ENCODE measurements at places on chromosomes 7 and 10.

- no peak for DNase-seq
Observed at GRCh38 chr10:35324196-35324595, 12.1 kb upstream of the CCNY start.

DNA sequence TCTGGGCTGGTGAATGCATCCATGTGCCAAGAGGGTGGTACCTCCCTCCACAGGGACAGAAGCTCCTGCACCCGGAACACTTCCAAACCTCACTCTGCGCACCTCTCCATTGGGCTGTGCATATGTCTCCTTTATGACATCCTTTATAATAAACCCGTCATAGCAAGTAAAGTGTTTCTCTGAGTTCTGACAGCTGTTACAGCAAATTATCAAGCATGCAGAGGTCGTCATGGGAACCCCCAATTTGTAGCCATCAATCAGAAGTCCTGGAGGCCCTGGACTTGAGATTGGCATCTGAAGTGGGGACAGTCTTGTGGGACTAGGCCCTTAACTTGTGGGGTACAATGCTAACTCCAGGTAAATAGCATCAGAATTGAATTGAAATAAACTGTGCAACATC, 29.4 kb upstream of the PARD3 start:
- DNase-seq: no peak

GRCh38 chr10:98956576-98957260, 278.9 kb downstream of the HPSE2 start:
- DNase-seq: no peak

DNA sequence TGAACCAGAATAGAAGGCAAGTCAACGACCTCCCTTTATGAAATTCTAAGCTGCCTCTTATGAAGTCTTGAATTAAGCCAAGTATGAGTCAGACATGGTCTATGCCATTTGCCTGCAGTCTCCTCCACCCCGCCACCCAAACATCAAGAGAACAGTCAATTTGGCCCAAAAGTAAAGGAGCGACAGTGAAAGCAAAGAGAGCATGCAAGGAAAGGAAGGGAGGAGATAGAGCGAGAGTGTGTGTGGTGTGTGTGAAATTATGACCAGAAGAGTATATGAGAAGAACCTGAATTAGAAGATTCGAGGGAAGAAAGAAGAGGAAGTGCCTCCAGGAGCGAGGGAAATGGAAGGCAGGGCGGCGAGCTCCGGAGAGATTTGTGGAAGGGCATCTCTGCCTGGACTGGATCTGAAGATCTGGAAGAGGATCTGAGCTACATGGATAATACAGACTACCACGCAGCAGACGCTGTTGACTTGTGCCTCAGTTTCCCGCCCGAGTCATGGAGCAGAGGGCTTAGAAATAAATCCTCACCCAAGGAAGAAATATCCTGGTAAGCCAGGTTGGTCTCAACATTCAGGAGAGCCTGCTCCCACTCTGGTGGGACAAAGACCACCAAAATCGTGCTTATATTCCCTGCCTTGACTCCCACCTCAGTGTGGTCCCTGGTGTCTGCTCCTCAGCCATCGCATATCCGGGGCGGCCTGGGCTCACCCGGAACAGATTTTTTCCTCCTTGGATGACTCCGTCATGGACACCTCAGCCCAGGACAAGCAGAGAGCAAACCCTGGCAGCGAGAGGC, 459 bp downstream of the ZDHHC6 start:
- DNase-seq: no peak

- no peak for DNase-seq
Observed at GRCh38 chr10:22606164-22606614, 108.2 kb downstream of the PIP4K2A start.

DNA sequence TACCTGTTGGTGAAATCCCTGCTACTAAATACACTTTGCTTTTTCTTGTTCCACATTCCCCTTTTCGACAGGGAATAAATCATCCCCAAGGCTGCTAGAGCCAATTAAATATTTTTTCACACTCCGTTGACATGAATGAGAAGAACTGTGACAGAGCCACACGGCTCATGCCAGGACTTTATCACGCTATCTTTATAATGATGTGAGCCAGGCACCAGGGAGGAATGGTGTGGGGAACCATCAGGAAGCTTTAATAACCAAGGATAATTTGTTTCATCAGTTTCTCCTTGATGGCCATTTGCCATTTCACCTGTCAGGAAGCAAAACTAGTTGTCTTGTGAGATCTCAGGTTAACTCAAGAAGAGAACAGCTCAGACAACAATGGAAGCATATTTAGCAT, 193.0 kb upstream of the C7orf33 start:
- DNase-seq: no peak

GRCh38 chr7:53035499-53036412, at the start of gene POM121L12:
POM121L12 (plus strand) TSS chr7:53035633; CDS start chr7:53035672, 39 bp downstream.
- no peak for DNase-seq

DNA sequence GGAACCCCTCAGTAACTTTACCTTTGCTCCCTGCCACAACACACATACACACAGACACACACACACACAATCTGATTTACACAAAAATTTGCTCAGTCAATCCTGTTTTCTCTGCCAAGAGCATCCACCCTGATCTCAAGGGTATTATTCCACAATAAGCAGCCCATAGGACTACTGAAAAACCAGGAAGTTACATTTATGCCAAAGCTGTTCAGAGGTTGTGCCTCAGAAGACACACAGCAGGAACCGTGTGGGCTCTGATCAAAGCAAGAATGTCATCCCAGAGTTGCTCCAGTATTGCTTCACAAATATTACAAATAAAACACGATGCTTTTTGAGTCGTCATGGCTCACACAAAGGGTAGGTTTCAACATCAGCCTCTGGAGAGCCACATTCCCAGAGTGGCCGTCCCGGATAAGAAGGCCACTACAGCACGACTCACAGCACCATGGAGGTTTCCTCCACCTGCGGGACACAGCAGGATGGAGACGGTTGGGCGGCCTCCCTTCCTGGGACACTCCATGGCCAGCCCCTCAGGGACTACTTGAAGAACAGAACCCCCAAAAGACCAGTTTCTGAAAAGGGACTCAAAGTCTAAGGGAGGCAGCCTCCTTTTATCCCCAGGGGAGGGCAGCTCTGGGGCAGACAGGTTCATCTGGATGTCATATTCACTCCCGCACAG, 1.6 kb downstream of the AIFM2 start:
- DNase-seq: no peak

DNA sequence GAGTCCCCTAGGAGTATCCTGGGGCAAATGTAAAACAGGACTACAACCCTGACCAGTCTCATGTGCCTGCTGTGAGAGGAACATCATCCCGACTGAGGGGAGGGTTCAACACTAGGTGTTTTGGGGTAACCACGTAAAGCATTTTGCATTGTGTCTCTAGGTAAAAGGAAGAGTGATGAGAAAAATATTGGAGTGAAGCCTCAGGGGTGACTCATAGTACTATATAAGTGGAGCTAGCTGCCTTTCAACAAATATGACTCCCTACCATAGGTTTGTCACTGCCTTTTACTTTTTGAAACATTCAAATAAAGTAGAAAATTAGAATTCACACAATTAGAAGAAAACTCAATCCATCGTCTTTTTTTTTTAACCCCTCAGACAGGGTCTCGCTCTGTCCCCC, 2.6 kb upstream of the CAMK2G start:
- no peak for DNase-seq
